ENCODE measurements at places on chromosomes 3 and 15.

DNA sequence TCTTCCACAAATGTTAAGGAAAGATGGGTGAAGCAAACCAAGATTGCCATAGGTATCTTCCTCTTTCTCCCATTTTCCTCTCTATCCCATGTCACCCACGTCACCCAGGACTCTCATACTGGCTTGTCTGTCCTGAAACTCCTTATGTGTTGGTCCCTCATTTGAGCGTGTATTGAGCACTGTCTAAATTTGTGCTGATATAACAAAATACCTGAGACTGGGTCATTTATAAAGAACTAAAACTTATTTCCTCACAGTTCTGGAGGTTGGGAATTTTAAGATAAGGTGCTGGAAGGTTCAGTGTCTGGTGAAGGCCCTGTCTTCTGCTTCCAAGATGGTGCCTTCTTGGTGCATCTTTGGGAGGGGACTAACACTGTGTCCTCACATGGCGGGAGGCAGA is 186.9 kb upstream of the SLC24A5 start:
- no peak for DNase-seq

DNA sequence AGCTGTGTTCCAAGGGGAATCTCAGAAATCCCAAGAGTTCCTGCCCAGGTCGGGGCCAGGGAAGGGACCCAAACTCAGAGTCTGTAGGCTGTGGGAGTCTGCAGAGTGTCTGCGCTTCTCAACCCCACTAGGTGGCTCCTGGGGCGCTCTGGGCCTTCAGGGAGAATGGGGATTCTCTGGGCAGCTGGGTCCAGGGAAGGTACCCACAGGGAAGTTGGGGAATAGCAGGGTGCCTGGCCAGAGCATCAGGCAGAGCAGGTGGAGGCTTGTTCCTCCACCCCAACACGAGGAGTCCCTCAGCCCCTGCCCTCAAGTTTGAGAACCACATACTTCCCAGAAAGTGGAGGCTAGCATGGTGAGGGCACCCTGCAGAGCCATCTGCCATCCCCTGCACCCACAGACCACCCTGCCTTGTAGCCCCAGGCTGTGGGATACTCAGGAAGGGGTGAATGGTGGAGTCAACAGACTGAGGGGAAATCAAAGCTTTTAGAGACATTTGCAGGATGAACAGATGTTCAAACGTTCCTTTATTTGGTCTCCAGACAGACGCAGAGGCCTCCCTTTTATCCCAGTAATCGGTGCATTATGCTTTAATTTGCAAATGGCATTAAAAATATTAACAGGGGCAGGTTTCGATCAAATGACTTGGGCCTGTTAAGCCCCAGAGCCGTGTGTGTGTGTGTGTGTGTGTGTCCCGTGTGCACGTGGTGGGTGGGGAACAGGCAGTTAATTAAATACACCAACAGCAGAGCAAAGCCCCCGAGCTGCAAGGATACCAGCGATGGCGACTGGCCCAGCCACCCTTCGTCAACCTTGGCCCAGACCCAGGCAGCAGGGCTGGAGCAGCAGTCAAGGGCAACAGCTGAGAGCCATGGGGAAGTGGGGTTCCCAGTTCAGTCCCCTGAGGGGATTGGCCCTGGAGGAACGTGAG is 57.7 kb downstream of the DNAJB8 start:
- no peak for DNase-seq

DNA sequence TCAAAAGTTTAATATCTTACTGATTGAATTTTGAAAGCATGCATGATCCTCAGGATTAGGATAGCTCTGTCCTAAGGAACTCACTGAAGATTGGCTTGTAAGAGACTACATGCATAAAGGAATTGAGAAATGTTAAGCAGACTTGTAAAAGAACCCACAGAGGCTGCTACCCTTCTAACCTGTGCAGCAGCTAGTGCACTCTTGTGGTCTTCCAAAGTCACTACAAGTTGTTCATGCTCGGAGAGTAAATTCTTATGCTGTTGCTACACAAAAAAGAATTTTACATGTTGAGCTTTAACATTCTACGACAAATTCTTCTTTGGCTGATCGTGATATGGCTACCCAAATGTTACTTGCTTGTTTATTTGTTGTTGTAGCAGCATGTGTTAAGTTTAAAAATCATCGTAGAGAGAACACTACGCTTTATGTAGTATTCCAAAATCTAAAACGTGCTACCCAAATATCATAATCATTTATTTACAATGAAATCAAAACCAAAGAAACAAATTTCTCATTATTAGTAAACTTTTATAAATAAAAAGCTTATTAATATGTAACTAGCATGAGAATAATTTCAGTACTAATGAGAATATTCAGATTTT is 55.0 kb downstream of the GOLIM4 start:
- DNase-seq, result peak; percentile 65

GRCh38 chr15:25545017-25545416 is 106.2 kb upstream of the UBE3A start:
- DNase-seq, result peak; percentile 57

GRCh38 chr3:101249522-101249921 is 70.9 kb downstream of the IMPG2 start:
- no peak for DNase-seq

- DNase-seq, result peak; percentile 42
Measured at GRCh38 chr3:62965311-62965710, 90.1 kb upstream of the CADPS start.

GRCh38 chr3:185646382-185647133 is 60.5 kb downstream of the SENP2 start:
- DNase-seq, result no peak

- DNase-seq, result no peak
Measured at GRCh38 chr3:115552007-115552406, 71.3 kb upstream of the GAP43 start.

GRCh38 chr3:179149406-179149867 is 1.3 kb downstream of the PIK3CA start:
- DNase-seq, result peak; percentile 41

GRCh38 chr15:74844319-74845207 is 1.6 kb upstream of the ULK3 start:
- no peak for DNase-seq

DNA sequence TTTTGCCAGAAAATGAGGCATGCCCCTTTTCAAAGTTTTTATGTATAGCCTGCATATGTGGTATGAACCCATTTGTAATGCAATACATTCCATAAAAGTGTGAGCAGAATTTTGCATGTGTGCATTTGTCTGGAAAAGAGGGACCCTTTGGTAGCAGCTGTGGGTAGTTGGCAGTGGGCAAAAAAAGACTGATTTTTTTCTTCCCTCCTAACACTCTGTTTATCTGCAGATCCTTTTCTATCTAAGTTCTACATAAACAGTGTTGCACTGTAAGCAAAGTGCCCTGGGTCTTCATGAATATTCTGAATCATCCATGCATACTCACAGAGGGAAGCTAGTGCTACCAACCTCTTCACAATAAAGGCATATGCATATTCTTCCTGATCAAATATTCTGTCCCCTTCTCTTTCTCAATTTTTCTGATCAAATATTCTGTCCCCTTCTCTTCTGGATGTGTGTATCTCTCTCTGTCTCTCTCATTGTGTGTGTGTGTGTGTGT is 211.2 kb upstream of the EIF1B start:
- DNase-seq, result no peak

- DNase-seq, result no peak
Measured at GRCh38 chr3:36918050-36918449, 26.8 kb downstream of the TRANK1 start.

- DNase-seq, result no peak
Measured at GRCh38 chr15:72887376-72887775, 103.8 kb upstream of the ADPGK start.

- DNase-seq, result no peak
Measured at GRCh38 chr3:25952133-25952532, 162.2 kb downstream of the OXSM start.

DNA sequence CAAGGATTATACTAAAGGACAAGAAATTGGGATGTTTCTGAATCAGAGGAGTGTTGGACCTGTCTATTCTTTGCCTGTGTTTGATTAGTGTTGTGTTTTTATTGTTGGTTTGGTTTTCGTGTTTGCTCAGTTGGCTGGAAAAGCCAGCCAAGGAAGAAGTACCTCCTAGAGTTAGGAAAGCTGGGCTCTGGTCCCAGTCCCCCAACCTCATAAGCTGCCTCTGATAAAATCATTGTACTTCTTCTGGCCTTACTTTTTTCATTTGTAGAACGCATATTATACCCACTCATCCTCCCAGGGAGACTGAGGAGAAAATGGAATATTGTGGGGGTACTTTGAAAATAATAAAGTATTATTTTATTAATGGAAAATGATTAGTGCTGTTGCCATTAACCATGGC is 177.4 kb upstream of the TRIM42 start:
- no peak for DNase-seq

DNA sequence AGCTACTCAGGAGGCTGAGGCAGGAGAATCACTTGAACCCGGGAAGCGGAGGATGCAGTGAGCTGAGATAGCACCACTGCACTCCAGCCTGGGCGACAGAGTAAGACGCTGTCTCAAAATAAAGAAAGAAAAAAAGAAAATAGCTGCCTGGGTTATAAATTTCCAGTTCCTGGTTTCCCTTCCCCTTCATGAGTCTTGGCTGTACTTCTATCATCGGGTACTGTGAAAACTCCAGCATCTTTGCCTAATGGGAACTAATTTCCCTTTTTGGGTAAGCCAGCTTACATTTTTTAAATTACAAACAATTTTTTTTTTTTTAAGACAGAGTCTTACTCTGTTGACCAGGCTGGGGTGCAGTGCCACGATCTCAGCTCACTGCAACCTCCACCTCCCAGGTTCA is 15.0 kb downstream of the DENND4A start:
- DNase-seq, result no peak

DNA sequence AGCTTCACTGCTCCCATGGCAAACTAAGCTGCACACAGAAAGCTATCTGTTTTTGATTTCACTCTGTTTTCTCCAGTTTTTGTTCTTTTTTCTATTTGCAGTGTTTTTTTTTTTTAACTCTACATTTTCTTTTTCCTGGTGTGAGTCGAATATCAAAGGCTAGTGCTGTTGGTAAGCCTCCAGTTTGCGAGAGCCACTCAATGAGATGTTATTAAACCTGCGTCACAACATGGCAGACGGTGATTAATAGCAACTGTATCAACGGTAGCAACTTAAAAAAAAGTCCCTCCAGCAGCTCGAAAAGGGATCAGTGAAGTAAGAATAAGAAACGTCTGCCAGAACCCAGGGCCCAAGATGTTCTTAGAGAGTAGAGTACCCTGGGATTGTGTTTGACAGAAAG is 84.1 kb downstream of the MEIS2 start:
- no peak for DNase-seq

DNA sequence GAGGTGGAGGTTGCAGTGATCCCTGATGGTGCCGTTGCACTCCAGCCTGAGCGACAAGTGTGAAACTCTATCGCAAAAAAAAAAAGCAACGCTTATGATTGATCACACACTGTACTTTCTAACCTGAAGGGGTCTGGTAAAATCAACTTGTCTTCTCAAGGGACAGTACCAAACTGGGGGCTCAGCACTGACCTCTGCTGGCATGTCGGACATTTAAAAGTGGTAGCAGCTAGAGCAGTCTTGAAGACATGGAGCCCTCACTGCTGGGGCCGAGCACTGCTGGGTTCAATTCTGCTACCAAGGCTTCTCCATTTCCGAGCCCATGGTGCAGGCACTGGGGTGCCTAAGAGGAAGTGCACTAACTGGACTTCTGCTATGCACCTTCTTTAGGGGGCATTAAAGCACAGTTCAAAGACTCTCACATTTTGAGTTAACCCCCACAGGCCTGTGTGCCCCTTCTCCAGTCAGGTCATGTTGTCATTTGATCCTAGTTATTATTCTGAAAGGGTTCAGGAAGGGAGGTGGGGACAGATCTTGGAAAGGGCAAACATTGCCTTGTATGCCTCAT is 26.4 kb upstream of the LAMP3 start:
- DNase-seq, result peak; percentile 16

DNA sequence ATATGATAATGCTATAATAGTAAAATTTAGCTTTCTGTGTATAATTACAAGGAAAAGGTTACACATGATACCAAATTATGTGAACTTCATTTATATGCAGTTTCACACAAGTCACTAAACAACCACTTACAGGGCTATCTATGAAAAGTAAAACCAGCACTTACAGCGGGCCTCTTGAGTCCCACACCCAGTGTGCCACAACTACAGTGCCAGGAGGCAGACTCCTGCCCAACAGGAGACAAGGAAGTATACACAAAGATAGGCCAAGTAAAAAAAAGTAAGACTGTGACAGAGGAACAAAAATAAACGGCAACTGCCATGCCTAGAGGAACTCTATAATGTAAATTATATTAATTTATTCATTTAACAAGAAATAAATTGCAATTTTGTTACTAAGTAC is 53.4 kb upstream of the NEK10 start:
- DNase-seq, result no peak

GRCh38 chr3:186193534-186194450 is 84.9 kb upstream of the ETV5 start:
- DNase-seq, result no peak

- no peak for DNase-seq
Measured at GRCh38 chr15:98980899-98981228, 26.7 kb downstream of the PGPEP1L start.

- DNase-seq, result no peak
Measured at GRCh38 chr3:111481551-111481950, 60.4 kb upstream of the CD96 start.

DNA sequence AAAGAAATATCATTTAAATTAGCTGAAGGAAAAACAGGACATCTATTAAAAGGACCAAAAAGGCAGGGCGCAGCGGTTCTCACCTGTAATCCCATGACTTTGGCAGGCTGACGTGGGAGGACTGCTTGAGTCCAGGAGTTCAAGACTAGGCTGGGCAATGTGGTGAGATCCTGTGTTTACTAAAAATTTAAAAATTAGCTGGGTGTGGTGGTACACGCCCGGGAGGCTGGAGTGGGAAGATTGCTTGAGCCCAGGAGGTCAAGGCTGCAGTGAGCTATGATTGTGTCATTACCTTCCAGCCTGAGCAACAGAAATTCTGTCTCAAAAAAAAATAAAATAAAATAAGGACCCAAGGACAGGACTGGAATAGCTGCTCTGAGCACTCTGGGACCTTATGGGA is 16.2 kb upstream of the HERC1 start:
- no peak for DNase-seq

DNA sequence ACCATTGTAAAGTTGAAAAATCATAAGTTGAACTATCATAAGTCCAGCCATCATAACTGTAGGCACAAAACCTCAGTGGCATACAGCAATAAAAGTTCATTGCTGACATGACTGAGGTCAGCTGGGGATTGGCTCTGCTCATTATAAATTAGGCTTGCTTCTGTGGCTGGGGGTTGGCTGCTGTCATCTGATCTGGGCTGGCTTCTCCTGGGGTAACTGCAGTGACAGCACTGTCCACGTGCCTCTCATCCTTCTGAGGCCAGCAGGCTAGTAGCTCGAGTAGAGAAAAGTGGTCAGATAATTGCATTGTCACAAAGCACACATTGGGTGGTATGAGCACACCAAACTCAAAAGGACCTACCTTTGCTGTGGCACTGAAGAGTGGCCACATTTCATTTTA is 31.3 kb downstream of the CMTM7 start:
- DNase-seq, result no peak

DNA sequence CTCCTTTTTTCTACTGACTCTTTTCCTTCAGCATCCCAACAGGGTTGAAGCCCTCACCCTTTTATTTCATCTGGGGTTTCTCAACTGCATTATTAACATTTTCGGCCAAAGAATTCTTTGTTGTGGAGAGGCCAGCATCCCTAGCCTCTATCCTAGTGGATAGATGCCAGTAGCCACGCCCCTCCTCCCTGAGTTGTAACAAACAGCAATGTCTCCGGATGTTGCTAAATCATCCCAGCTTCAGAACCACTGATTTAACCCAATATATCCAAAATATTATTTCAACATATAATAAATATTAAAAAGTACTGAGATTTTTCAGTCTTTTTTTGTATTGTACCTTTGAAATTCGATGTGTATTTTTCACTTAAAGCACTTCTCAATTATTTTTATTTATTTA is 2.0 kb upstream of the RNF111 start:
- no peak for DNase-seq
